ENCODE measurements at places on chromosomes 3 and 15.

GRCh38 chr3:115836944-115837343 is 213.6 kb downstream of the GAP43 start:
- DNase-seq, result peak; percentile 24

- DNase-seq, result no peak
Measured at GRCh38 chr15:84647726-84648125, 6.4 kb downstream of the WDR73 start.

DNA sequence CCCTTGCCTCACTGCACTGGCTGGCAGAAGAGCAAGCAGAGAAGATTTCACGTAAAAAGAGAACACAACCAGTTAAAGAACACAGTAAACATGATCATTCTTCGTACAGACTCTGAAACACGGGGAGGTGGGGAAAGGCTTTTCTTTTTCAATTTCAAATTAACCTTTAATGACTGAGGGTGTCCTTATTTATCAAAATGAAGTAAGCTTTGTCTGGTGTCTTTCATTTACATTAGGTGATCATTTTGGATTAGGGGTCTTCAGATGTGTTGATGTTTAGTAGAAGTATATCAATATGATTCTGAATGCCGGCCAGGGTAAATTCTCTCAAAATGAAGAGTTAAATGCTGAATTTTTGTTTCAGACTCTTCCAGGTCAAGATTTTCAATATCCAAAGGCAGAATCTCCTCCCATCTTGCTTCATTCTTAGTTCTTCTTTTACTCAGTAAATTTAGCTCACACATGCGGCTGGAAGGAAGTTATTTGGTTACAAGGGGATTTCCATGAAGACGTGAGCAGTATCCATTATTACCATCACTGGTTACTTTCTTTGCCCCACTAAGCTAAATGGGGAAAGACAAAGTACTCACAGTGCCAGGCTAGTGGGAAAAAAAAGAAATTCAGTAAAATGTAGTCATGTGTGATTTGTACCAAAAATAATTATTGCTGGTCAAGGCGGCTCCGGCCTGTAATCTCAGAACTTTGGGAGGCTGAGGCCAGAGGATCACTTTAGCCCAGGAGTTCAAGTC is 272.2 kb upstream of the NR2F2 start:
- DNase-seq, result peak; percentile 88

- DNase-seq, result no peak
Measured at GRCh38 chr15:87227846-87228245, 1028.7 kb downstream of the NTRK3 start.

- DNase-seq, result no peak
Measured at GRCh38 chr3:31925271-31925630, 55.8 kb downstream of the OSBPL10 start.

DNA sequence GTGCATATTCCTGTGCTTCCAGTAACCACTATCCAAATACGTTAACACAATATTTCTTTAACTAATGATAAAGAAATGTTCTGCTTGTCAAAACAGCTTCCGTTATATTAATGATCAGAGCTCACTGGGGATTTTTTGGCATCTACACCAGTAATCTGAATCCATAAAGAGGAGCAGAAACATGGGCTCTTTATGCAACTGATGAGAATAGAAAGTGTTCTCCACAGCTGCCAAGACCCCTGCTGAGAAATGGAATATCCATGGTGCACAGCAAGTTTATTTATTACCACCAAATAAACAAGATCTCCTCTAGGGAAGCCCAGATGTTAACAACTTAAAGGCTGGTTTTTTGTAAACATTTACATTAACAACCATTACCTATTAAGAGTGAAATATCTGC is 54.5 kb downstream of the ALDH1A2 start:
- no peak for DNase-seq

DNA sequence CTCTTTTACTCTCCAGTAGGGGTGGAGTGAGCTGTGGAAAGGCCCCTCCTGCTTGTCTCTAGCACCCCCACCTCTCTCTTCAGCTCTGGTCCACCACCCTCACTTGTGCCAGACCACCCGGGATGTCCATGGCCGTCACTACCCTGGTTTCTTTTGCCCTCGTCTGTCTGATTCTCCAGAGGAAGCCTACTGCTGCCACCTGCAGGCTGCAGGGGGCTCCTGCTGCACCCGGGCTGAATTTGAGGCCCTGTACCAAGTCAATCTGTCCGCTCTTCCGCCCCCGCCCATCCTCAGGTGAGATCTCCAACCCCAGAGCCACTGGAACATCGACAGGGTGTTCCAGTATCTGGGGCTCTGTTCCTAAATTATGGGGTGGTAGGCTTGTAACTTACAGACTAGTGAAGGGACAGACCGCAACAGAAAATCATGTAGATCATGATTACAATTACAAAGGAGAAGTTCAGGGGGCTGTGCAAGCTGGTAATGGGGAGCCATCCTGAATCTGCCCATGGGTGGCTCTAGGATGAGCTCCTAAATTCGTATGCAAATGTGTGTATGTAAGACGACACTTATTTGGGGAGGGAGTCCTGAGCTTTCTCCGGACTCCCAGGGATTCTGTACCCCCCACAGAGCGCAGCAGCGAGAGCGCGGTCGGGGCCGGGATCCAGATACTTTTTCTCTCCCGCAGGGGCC is 683 bp upstream of the UNC45A start:
- peak; percentile 91 for DNase-seq

DNA sequence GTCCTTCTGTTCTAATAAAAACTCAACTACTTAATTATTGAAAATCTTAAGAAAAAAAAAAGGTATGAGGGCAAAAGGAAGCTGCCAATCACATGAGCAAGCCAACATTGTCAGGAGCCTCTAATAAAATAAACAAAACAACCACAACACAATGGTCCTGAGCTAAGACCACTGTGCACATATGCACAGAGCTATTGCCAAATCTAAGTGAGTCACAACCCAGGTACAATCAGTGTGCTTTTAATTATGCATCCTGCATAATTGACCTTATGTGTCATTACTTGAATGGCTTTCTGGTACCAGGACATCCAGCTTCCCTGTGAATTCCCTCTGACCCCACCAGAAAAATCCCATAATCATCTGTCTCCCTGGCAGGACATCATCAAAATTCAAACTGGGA is 639.8 kb downstream of the MAGI1 start:
- no peak for DNase-seq

Measured in suppressor macrophage treated with lipopolysaccharide for 1 hour (primary cell).